ENCODE measurements at places on chromosomes 3 and 15.

GRCh38 chr3:139238281-139239030, 105.4 kb upstream of the MRPS22 start:
- peak; percentile 17 for DNase-seq

- DNase-seq = no peak
Measured at GRCh38 chr3:53422954-53423698, 71.3 kb upstream of the CACNA1D start.

DNA sequence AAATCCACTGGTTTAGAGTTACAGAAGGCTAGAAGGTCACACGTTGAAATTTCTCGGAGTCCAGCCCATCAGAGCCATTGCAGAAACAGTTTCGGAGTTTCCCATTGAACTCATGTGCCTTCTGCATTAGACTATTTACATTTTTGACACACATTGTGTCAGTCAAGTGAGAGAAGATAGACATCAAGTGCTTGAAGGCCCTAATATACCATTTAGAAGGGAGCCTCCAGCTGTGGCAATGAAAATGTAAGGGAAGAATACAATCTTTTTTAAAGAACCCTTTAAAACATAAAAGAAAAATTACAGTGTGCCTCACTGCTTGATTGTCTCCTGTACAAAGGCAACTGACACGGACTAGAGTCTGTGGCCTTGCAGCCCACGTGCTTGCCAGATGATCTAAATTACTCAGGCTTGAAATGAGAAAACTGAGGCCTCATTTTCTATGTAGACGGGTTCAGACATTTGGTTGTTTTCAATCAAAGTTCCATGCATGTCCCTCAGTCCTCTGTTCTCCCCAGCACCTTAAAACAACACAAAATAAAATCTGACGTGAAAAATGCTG, 650.5 kb downstream of the ROBO2 start:
- DNase-seq = no peak

- no peak for DNase-seq
Measured at GRCh38 chr3:57974796-57975388, 33.3 kb upstream of the FLNB start.

GRCh38 chr15:92170897-92171296, 222.8 kb upstream of the ST8SIA2 start:
- no peak for DNase-seq

GRCh38 chr3:124643453-124643852, 86.8 kb upstream of the UMPS start:
- no peak for DNase-seq

DNA sequence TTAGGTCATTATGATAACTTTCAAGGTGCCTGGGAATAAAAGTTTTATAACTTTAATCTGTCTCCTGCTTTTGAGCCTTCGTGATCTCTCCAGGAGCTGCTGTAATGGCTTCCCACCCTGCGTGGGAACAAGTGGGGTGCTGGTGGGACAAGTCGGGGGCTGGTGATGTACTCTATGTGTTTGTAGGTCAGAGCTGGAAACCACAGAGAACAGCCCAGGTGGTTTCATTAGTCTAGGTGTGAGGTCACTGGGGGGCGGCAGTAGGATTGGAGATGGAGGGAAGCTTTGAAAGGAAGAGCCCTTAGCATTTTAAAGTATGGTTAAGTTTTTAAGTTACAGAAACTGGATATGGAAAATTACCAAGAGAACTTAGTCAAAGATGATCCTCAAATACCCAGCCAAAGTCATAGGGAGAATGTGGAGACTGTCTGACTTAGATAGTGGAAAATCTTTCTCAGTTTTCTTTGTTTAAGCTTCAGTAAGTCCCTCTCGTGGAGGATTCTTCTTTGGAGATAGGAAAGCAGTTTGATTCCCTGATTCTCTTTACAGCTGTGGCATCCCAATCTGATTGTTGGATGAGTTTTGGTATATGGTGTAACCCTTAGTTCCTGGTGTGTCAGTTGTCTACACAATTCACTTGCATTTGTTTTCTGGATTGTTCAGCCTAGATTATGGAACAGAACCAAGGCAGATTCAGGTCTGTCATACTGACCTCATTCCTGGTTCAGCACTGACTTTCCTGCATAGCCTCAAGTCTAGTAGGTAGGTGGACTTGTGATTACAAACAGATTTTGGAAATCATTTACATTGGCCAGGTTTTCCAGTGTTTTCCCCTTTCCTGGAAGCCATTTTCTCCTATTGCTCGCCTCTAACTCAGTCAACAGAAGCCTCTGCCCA, 115.6 kb downstream of the FNDC3B start:
- DNase-seq = no peak

Measured in NCI-H82 (cell line).